ENCODE measurements at places on chromosomes 2 and 18.

GRCh38 chr2:217691516-217691915, 311.3 kb downstream of the TNS1 start:
- no peak for DNase-seq

DNA sequence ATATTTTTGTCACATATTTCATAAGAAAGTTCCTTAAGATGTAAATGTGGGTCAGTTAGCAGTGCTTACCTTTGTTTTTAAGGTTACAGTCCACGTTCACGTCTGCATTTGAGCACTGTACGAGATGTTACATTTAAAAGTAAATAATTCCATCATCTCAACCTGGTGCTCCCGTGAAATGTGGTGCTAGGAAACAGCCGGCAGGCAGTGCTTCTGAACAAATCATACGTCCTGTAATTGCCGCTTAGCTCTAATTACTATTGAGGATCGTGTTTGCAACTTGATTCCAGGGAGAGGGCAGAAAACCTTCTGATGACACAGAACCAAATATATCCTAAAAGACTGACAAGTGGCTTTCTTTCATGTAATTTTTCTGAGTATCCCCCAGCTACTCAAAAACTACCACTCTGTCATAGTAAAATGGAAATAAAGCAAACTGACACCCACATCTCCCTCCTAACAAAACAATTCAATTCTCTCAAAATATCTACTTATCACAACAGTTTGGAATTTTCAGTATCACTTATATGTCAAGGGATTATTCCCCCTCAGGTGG, 297.8 kb upstream of the SESTD1 start:
- no peak for DNase-seq

DNA sequence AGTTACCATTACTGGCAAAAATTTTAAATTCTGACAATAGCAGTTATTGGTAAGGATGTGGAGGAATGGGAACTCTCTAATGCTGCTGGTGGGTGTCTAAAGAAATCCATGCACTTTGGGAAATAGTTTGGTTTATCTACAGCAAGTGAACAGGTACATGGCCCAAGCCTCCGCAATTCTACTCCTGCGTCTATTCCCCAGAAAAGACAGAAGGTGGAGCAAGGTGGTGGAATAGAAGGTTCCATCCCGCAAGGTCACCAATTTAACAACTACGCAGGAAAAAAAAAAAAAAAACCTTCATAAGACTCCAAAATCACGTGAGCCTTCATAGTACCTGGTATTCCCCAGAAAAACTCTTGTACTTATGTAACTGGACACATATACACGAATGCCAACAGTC, 6.5 kb downstream of the CFAP65 start:
- no peak for DNase-seq

GRCh38 chr2:195181059-195181705, 475.8 kb upstream of the SLC39A10 start:
- DNase-seq: no peak

GRCh38 chr2:175449616-175450015, 268.1 kb upstream of the ATP5MC3 start:
- DNase-seq: peak; percentile 30

GRCh38 chr2:1032030-1032429, 81.4 kb downstream of the SNTG2 start:
- peak; percentile 26 for DNase-seq

DNA sequence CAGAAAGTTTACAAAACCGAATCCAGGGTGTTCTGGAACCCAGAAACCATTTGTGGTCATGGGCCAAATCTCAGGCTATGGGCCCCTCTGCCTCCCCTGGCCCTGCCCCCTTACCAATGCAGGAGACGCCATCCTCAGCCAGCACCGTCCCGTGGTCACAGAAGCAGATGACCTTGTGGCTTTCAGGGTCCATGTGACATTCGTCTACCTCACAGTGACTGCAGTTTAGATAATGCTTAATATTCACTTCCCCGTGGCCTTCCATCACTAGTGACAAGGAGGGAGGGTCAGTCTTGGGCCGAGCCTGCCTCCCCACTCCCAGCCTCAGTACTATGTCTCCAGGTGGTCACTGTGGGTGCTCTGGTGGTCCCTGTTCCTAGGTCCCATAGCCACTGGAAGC, 111.6 kb downstream of the CLIP4 start:
- no peak for DNase-seq

GRCh38 chr2:224922142-224922727, 120.0 kb downstream of the DOCK10 start:
- DNase-seq: peak; percentile 25

DNA sequence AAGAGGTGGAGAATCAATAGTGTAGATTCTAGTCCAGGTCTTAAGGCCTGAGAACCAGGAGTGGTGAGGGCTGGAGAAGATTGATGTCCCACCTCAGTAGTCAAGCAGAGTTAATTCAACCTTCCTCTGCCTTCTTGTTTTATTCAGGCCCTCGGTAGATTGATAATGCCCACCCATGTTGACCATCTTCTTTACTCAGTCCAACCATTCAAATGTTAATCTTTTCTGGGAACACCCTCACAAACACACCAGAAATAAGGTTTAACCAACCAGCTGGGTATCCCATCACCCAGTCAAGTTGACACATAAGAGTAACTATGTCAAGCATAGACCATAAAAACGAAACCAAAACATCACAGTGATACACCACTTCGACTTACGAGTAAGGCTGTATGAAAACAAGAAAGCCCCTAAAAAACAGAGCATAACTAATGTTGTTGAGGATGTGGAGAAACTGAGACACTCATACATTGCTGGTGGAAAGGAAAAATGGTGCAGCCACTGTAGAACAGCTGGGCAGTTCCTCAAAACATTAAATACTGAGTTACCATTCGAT, 57.5 kb downstream of the SLC35F5 start:
- DNase-seq: no peak

- no peak for DNase-seq
Measured at GRCh38 chr18:31683106-31683505, 1.3 kb downstream of the B4GALT6 start.

DNA sequence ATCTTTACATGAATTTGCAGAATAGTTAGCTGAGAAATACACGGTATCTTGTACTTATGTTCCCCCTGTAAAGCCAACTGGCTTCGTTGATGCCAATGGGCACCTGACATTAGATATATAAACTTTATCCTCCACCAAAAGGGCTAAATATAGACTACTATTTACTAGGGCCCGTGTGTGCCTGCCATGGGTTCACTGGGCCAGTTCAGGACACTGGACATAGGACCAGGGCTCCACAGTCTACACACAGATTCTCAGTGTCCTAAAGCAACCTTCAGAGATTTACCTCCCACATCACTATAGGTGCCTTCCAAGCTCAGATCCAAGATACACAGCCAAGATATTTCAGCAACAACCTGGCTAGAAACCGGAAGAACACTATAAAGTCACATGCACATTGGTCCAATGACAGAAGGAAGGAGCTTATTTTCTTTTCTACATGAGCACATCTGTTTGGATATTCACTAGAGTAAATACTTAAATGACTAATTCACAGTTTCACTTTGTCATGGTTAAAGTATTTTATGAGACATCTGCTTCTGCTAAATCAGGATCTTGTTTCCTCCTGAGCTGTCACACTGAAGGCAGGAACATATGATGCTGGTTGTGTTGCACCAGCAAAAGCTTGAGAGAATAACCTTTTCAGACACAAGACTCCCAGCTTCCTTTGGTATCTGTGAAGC, 95.1 kb downstream of the MYO5B start:
- peak; percentile 95 for DNase-seq

- DNase-seq: no peak
Measured at GRCh38 chr18:58566556-58567292, 62.2 kb downstream of the ALPK2 start.

GRCh38 chr2:241018051-241018891, 19.9 kb downstream of the SNED1 start:
- no peak for DNase-seq

- peak; percentile 21 for DNase-seq
Measured at GRCh38 chr2:207156451-207157161, 9.1 kb downstream of the KLF7 start.

- DNase-seq: peak; percentile 56
Measured at GRCh38 chr2:145258903-145259579, 739.1 kb upstream of the ZEB2 start.

DNA sequence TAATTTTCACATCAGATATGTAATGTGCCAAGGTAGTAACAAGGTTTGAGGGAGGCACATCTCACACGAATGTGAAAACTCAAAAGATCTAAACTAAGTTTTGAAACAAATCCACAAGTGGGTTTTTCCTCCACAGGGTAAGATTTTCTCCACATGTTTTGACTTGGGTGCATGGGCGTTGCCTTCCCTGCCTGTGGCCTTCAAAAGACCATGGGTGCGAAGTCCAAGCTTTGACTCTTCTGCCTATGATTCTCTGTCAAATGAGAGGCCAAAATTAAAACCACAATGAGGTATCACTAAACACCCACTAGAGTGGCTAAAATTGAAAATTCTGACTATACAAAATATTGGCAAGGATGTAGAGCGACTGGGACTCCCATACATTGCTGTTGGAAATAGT, 30.7 kb downstream of the NIFK start:
- no peak for DNase-seq

GRCh38 chr2:232541961-232542714, 2.6 kb downstream of the CHRNG start:
- no peak for DNase-seq

GRCh38 chr2:236041616-236042015, 126.6 kb downstream of the GBX2 start:
- DNase-seq: no peak

DNA sequence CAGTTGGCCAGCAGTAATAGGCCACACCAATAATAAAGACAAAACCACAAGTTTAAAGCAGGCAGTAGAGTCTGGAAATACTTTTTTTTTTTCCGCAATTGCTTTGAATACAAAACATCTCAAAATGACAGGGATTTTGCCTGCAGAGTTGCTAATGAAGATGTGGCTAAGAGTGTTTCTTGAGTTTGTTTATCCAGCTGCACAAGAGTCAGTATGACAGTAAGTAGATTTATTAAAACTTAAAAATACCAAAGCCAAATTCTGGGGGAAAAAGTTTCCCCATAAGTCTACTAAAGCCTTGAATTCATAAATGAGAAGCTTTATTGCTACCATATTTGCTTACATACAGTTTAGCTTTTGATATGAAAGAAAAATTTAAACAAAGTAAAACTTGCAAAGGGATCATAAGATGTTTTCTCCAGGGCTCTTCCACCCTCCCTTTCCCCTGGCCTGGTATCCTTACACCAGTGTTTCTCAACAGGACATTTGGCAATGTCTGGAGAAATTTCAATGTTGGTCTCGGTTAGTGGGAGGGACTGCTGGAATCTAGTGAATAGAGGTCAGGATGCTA, 3.9 kb upstream of the DSEL start:
- no peak for DNase-seq

DNA sequence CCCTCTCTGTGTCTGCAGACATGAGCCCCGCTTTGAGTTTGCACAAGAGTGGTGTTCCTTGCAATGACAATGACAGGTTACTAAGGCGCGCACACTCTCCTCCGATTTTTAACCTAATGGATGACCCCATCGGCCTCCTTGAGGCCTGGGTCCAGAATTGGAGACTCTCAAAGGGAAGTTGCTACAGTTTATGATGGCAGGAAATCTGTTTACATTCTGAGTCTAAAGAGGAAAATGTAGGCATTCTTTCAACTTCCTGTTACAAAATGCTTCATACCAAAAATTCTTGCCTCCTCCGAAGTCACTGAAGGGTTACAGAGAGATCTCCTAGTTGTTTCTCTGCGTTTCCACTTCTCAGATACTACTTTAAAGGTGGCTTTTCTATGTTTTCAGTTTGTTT, 225.3 kb upstream of the AGAP1 start:
- no peak for DNase-seq

GRCh38 chr2:72926811-72927465, 9.6 kb downstream of the EMX1 start:
- no peak for DNase-seq

DNA sequence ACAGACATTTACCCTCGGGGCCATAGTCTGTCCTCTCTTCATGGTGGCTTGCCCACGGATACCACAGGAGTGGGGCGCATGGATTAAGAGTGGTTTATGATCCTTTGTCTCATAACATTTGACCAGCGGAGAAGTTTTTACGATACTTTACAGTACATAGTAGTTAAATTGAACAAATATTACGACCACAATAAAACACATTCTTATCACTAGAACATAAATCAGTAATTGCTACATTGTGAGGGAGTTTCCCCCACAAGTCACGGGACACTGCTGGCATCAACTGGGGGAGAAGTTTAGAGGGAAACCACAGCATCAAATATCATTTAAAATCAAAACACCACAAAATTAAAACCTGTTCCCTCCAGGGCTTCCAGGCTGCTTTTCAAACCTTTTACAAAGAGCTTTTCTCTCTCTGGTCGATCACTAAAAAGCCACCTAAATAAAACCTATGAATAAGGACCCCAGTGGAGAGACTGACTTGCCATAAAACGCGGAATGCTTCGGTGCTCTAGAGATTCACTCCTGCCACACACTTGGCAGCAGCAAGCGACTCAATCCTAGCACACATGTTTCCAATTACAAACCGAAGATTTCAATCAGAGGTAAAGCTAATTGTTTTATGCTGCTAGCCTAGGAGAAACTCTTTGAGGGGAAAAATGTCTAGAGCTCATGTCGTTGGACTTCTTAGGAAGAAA, 173.7 kb upstream of the HNRNPA3 start:
- DNase-seq: no peak

GRCh38 chr2:75751360-75751759, 40.6 kb upstream of the GCFC2 start:
- DNase-seq: no peak

- DNase-seq: no peak
Measured at GRCh38 chr2:159232456-159233170, 53.9 kb downstream of the WDSUB1 start.

DNA sequence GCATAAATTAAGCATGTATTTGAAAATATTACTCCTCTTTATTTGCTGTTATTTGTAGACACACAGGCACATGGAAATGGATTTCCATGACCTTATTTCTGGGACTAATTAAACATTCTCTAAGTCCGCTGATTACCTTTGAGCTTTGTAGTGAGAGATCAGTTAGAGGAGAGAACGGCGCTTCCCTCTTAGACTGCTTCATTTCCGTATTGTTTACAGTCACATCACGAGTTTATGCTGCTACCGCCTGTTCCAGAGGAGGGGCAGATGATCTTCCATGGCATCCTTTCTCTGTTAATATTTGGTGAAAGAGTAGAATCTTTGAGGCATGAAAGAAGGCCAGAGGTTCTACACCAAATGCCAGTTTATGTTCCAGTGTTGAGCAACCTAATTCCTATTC, 404.4 kb downstream of the TRIB2 start:
- no peak for DNase-seq

DNA sequence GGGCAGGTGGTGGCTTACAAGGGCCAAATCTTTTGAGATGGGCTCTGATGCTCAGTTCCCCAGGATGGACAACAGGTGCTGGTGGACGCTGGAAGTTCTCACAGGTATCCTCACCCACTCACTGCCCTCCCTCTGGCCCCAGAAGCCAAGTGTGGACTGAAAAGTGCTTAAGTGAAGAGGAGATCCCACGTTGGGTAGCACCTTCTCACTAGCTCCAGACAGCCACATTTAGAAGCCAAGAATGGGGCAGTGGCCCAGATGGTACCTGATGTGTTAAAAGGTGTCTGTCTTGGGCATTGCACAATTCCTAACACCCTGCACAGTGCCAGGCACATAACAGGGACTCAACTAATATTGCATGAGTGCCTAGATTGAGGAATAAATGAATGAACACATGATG, 115.3 kb upstream of the TEX51 start:
- DNase-seq: no peak

- DNase-seq: no peak
Measured at GRCh38 chr18:4441098-4441497, 14.0 kb downstream of the DLGAP1 start.
